Left ventricle myocardium inferior (tissue), 1 donor: ENCODE measurements at places on chromosomes 13 and 19.
A peak's percentile ranks its signal among the peaks of the same experiment; 100 is the strongest.

GRCh38 chr19:12984143-12984627, 11.1 kb upstream of the NFIX start:
- no peak for DNase-seq

DNA sequence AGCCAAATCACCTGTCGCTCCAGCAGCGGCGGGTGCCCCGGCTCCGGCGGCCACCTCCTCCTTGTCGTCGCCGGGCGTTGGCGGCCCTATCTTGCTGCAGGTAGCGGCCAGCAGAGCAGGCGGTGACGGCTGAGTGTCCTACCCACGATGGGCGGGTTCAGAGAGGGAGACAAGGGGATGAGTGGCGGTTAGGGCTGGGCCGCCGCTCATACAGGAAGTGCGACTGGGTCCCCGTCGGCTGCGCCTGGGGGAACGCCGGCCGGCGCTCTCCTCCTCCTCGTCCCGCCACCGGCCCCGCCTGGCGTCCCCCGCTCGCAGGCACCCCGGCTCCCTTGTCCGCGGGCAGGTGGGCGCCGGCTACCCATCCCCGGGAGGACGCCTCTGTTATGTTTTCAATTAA, 1692.0 kb downstream of the SLITRK5 start:
- no peak for DNase-seq

GRCh38 chr13:29948244-29948643, 97.8 kb upstream of the UBL3 start:
- no peak for DNase-seq

DNA sequence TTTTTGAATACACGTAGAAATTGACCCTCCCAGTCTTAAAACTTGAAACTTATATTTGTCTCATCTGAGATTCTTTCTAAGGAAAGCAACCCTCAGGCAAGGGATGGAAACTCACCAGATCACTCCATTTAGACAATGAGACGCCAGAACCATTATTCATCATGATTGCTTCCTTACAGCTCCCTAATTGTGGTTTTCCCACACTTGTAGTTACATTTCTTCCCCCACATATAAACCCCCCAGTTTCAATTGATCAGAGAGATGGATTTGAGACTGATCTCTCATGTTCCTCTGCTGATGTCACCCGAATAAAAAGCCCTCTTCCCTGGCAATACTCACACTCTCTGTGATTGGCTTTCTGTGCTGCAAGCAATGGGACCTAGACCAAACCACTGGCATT, 197.9 kb upstream of the STARD13 start:
- DNase-seq: no peak

DNA sequence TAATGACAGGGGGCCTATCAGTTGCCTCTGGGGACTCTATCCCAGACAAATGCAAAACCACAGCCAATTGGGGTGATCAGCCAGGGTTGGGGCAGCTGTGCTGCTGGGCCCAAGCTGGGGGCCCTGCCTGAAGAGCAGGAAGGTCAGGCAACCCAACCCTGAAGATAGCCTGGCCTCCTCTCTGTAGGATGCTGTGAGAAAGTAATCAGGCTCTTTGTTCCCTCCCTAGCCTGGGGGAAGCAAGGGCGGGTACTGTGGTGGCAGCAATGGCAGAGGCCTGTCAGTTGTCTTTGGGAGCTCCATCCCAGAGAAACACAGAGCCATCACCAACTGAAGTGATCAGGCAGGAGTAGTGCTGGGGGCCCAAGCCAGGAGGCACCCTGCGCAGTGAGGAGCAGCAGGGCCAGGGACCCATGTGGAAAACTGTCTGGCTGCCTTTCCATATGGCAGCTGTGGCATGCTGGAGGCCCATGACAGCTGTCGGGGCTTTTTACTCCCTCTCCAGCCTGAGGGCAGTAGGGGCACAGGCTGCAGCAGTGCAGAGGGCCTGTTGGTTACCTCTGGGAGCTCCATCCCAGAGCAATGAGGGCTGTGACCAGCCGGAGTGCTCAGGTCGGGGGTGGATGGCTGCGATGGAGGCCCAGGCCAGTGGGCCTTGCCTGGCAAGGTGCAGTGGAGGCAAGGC, 73.6 kb upstream of the ATP12A start:
- no peak for DNase-seq

- DNase-seq: peak; percentile 18
Observed at GRCh38 chr13:106986033-106986484, 418.1 kb upstream of the ARGLU1 start.

- DNase-seq: no peak
Observed at GRCh38 chr19:4454747-4455718, 2.6 kb downstream of the UBXN6 start.

GRCh38 chr13:94256721-94257120, 222.8 kb downstream of the DCT start:
- DNase-seq: no peak
